Motor neuron (in vitro differentiated cells): ENCODE measurements at places on chromosomes 16 and 17. TPM values are rescaled to one million over a fixed set of nuclear protein-coding genes. Genes with fewer than 3 reads are reported as not detected.

The TNRC6A gene
- 60.1 and 67.2 TPM in 2 replicates for total RNA-seq

The KCNJ16 gene
- total RNA-seq = 0.05 and 0.13 TPM in 2 replicates

The HES7 gene
- 1.7 and 1.9 TPM in 2 replicates for total RNA-seq

The TEX14 gene
- 0.36 and 0.37 TPM in 2 replicates for total RNA-seq

The CCL4L2 gene
- 0.38 TPM in 1 of 2 replicates, not detected in the other for total RNA-seq

The GPR179 gene
- total RNA-seq = 2.9 and 4.9 TPM in 2 replicates

The KRTAP9-4 gene
- total RNA-seq = not detected in 2 replicates

The CTRL gene
- 2.8 and 3.1 TPM in 2 replicates for total RNA-seq

The SULT1A4 gene
- 0.52 and 0.87 TPM in 2 replicates for total RNA-seq

The ATP6V0D1 gene
- total RNA-seq = 128 and 139 TPM in 2 replicates

The WDR59 gene
- total RNA-seq = 19.5 and 23.1 TPM in 2 replicates

The TVP23A gene
- total RNA-seq = 5.0 and 5.1 TPM in 2 replicates

The ASIC2 gene
- total RNA-seq = 1.2 and 1.3 TPM in 2 replicates

The SGCA gene
- total RNA-seq = not detected in 2 replicates

The NAA60 gene
- total RNA-seq = 44.1 and 53.4 TPM in 2 replicates

The LRRC46 gene
- 0.27 and 2.3 TPM in 2 replicates for total RNA-seq

The SLC47A1 gene
- 4.4 and 5.3 TPM in 2 replicates for total RNA-seq

The MYO1C gene
- total RNA-seq = 68.1 and 76.2 TPM in 2 replicates

The STH gene
- total RNA-seq = 2.6 TPM in 1 of 2 replicates, not detected in the other

The ZNF385C gene
- total RNA-seq = 1.7 and 2.4 TPM in 2 replicates
